Liver (tissue), 10 donors: ENCODE measurements at places on chromosomes 6 and 20.

GRCh38 chr6:130583268-130583667, 217.5 kb downstream of the TMEM200A start:
- H3K27me3 ChIP-seq: no peaks in the 10 kb centered on the region
- no peak for DNase-seq
- H3K27ac ChIP-seq: no peak overlapping the region
- no peaks in the 10 kb centered on the region for H3K36me3 ChIP-seq

- peaks cover 25% of the 10 kb centered on the region for H3K4me1 ChIP-seq
- H3K36me3 ChIP-seq: no peaks in the 10 kb centered on the region
- H3K4me3 ChIP-seq: no peak overlapping the region
- H3K27ac ChIP-seq: peak overlapping the region; percentile 99
- no peak for DNase-seq
Observed at GRCh38 chr6:11853678-11854407, 75.2 kb upstream of the ADTRP start.

DNA sequence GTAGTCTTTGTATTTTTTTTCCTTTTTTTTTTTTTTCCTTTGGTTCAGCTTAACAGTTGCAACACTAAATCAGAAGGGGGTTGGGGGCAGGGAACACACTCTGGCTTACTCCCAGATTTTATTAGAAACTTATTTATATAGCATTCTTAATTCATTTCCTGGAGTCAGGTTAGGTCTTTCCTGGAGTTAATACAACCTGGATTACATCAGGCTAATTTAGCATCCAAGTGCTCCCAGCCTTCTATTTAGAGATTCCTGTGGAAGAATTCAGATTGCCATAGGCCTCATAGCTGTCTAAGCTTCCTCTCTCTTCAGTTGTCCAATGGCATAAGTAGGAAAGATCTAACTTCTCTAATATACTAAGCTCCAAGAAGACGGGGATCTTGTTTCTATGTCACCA, 35.8 kb upstream of the PKHD1 start:
- no peaks in the 10 kb centered on the region for H3K27me3 ChIP-seq
- H3K27ac ChIP-seq: no peak overlapping the region
- no peaks in the 10 kb centered on the region for H3K36me3 ChIP-seq
- no peak for DNase-seq
- H3K4me1 ChIP-seq: peaks cover 32% of the 10 kb centered on the region

GRCh38 chr6:152598901-152599537, 38.1 kb downstream of the SYNE1 start:
- no peak overlapping the region for H3K27ac ChIP-seq
- no peak overlapping the region for H3K4me3 ChIP-seq
- H3K4me1 ChIP-seq: no peaks in the 10 kb centered on the region
- no peak for DNase-seq
- no peaks in the 10 kb centered on the region for H3K36me3 ChIP-seq

- no peak overlapping the region for H3K4me3 ChIP-seq
- H3K27ac ChIP-seq: no peak overlapping the region
- H3K27me3 ChIP-seq: no peaks in the 10 kb centered on the region
- no peaks in the 10 kb centered on the region for H3K4me1 ChIP-seq
- DNase-seq: no peak
Observed at GRCh38 chr6:38933426-38933825, 115.2 kb upstream of the GLP1R start.

- H3K27me3 ChIP-seq: no peaks in the 10 kb centered on the region
- no peaks in the 10 kb centered on the region for H3K4me1 ChIP-seq
- H3K4me3 ChIP-seq: no peak overlapping the region
- no peaks in the 10 kb centered on the region for H3K36me3 ChIP-seq
- no peak for DNase-seq
- no peak overlapping the region for H3K27ac ChIP-seq
Observed at GRCh38 chr20:9995510-9996272, 39.1 kb upstream of the ANKEF1 start.

DNA sequence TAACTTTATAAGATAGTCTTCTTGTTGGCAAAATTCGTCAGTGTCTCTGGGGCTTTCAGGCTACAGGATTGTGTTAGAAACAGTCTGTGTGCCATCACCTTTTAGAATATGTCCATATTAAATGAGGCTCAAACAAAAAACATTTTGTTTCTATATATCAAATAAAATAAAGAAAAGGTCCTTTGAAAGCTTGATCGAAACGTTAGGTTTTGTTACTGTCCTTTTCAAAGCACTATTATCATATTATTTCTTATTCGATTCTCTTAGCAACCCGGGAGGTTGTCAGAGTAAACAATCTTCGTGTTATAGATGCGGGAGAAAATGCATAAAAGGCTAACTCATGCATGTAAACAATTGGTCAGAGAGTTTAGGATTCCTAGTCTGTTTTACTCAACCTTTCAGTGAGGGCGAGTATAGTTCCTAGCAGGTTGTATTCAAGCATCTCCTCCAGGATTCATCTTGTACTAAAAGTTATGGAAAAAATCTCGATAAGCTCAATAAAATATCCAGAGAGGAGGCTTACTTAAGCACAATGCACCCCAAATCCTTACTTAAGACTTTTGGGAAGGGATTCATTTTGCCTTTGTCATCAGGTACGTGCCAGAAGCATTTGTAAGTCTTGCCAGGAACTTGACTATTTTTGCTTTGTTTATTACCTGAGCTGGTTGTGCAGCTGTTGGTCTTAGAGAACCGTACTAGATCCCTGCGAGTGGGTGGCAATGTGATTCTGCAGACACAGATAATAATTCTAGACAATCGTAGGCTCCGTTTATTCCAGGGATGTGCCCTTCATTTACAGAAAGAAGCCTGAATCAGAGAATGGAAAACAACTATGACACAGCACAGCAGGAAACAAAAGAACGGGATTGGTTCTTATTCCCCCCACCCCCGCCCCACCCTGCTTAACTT, 159.6 kb upstream of the ZNF217 start:
- no peaks in the 10 kb centered on the region for H3K4me1 ChIP-seq
- H3K27me3 ChIP-seq: no peaks in the 10 kb centered on the region
- DNase-seq: no peak
- no peak overlapping the region for H3K4me3 ChIP-seq

GRCh38 chr20:57251344-57251743, 15.1 kb downstream of the BMP7 start:
- no peak overlapping the region for H3K4me3 ChIP-seq
- no peaks in the 10 kb centered on the region for H3K4me1 ChIP-seq
- DNase-seq: no peak
- H3K27me3 ChIP-seq: peaks cover 3% of the 10 kb centered on the region
- H3K36me3 ChIP-seq: no peaks in the 10 kb centered on the region

DNA sequence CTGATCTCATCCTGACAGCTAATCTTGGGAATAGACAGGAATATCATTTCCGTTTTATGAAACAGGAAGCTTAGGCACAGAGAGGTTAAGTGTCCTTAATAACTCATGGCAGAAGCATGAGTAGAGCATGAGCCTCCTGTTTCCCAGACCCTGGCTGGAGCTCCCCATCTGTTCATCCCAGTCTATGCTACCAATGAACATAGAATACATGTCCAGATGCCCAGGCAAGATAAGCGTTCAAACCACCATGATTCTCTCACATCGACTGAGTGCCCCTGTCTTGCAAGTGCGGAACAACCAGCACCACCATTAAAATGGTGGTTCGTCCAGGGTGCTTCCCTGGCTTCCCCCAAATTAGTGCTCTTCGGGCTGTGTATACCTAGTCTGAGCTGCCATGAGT, 217.1 kb downstream of the FARS2 start:
- H3K36me3 ChIP-seq: no peaks in the 10 kb centered on the region
- no peaks in the 10 kb centered on the region for H3K27me3 ChIP-seq
- no peak overlapping the region for H3K27ac ChIP-seq
- H3K4me1 ChIP-seq: no peaks in the 10 kb centered on the region
- H3K4me3 ChIP-seq: no peak overlapping the region

GRCh38 chr6:48658915-48659314, 547.9 kb upstream of the PTCHD4 start:
- no peak for DNase-seq
- H3K27me3 ChIP-seq: no peaks in the 10 kb centered on the region
- no peaks in the 10 kb centered on the region for H3K36me3 ChIP-seq

DNA sequence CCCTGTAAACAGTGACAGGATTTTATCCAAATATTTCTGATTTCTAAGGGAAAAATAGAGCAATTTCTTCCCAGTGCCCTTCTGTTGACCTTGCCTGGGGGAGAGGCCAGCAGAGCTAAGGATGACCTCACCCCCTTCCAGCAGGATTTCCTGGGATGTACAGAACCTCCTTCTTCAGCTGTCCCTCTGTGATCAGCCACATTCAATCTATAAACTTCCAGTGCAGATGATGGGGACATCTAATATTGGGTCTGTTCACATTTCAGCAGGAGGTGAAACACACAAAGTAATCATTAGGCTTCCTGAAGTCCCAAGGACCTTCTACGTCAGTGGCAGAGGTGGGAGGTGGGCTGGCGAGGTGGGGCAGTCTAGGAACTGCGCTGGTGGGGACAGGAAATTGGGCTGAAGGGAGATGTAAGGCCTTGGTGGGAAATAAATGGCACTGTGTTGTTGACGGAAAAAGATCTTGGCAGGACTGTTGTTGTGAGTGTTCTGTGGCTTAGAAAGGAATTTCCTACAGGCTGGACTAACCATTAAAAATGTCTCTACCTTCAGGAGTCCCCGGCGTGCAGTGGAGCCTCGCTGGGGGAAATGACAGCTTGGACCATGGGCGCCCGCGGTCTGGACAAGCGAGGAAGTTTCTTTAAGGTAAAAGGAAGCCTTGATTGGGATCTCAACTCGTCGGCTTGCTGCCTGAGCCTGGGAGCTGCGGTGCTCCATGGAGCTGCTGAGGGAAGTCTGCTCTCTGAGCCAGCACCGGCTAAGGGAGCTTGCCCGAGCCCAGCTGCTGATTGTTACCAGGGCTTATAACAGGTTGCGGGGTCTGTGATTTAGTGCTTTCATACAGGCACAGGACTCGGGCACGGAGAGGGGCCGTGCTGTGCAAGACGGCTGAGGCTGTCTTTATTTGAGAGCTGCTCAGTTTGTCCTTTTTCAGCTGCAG, 127.9 kb upstream of the NAA20 start:
- H3K4me3 ChIP-seq: no peak overlapping the region
- H3K27ac ChIP-seq: peak overlapping the region; percentile 48
- peaks cover 7% of the 10 kb centered on the region for H3K36me3 ChIP-seq
- H3K4me1 ChIP-seq: peaks cover 34% of the 10 kb centered on the region

- H3K4me3 ChIP-seq: no peak overlapping the region
- no peaks in the 10 kb centered on the region for H3K4me1 ChIP-seq
- H3K27me3 ChIP-seq: no peaks in the 10 kb centered on the region
- no peaks in the 10 kb centered on the region for H3K36me3 ChIP-seq
- no peak overlapping the region for H3K27ac ChIP-seq
- no peak for DNase-seq
Observed at GRCh38 chr6:40328986-40329545, 258.1 kb downstream of the LRFN2 start.

- H3K27ac ChIP-seq: no peak overlapping the region
- no peak overlapping the region for H3K4me3 ChIP-seq
- DNase-seq: no peak
Observed at GRCh38 chr6:110067837-110068591, 89.9 kb downstream of the GPR6 start.

GRCh38 chr20:47956268-47956995, 171.2 kb upstream of the SULF2 start:
- no peaks in the 10 kb centered on the region for H3K4me1 ChIP-seq
- H3K4me3 ChIP-seq: no peak overlapping the region

DNA sequence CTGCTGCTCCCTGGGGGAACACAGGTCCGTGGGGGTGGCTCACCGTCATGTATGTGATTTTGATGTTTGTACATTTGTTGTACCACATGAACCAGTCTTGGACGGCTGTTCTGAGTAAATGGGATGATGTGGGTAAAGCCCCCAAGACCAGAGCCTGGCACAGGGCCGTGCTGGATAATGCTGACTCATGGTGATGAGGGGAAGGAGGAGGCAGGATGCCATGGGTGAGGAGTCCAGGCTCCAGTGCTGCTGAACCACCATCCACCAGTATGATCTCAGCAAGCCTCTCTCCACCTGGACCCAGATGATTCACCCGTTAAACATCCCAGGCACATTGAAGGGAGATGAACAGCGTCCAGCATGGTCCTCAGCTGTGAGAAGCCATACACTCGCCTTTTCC, 9.6 kb upstream of the APCDD1L start:
- H3K27ac ChIP-seq: no peak overlapping the region
- no peak overlapping the region for H3K4me3 ChIP-seq
- no peaks in the 10 kb centered on the region for H3K27me3 ChIP-seq
- no peaks in the 10 kb centered on the region for H3K4me1 ChIP-seq
- no peaks in the 10 kb centered on the region for H3K36me3 ChIP-seq

DNA sequence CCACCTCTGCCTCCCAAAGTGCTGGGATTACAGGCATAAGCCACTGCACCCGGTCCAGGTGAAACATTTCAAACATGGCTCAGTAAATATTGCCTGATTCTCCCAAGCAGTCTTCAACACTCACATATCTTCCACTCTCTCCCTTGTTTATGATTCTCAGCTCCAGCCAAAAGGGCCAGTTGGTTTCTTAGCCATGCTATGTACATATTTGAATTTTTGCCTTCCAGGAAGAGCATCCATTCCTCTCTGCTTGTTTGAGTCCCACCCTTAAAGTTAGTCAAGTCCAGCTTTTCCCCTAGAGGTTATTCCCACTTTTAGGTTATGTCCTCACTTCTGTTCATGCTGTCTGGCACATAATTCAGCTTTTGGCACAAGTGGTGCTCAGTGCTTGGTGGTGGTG, 5.9 kb downstream of the KIFC1 start:
- H3K36me3 ChIP-seq: no peaks in the 10 kb centered on the region
- H3K4me3 ChIP-seq: no peak overlapping the region
- DNase-seq: no peak
- H3K27ac ChIP-seq: no peak overlapping the region
- H3K4me1 ChIP-seq: no peaks in the 10 kb centered on the region

- no peak overlapping the region for H3K27ac ChIP-seq
- H3K4me1 ChIP-seq: no peaks in the 10 kb centered on the region
- H3K27me3 ChIP-seq: peaks cover 21% of the 10 kb centered on the region
- H3K4me3 ChIP-seq: no peak overlapping the region
- H3K36me3 ChIP-seq: no peaks in the 10 kb centered on the region
- no peak for DNase-seq
Observed at GRCh38 chr20:21693322-21693721, 12.1 kb upstream of the PAX1 start.

DNA sequence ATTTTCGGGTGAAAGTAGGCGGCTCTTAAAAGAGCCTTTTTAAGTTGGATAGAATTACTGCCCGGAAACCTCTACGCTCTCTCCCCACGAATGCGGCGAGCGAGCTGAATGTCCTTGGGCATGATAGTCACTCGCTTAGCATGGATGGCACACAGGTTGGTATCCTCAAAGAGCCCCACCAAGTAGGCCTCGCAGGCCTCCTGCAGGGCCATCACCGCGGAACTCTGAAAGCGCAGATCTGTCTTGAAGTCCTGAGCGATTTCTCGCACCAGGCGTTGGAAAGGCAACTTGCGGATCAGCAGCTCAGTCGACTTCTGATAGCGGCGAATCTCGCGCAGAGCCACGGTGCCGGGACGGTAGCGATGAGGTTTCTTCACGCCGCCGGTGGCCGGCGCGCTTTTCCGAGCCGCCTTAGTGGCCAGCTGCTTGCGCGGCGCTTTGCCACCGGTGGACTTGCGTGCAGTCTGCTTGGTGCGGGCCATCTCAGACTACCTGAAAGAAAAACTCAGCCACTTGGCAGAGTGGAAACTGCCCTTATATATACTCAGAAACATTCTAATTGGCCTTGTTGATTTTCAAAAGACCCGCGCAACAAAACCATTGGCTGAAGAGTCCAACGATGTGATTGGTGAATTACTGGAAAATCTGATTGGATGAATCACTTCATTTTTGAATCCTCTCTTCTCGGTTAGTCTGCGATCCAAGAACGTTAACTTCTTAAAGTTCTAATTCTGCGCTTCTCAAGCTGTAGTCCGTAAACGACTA, 93.9 kb upstream of the BTN3A2 start:
- H3K27ac ChIP-seq: no peak overlapping the region
- H3K4me1 ChIP-seq: no peaks in the 10 kb centered on the region
- DNase-seq: peak; percentile 86
- H3K27me3 ChIP-seq: peaks cover 13% of the 10 kb centered on the region
- H3K36me3 ChIP-seq: no peaks in the 10 kb centered on the region
